ENCODE measurements at places on chromosomes 3 and 15.
A peak's percentile ranks its signal among the peaks of the same experiment; 100 is the strongest.

GRCh38 chr15:72231833-72232478, 966 bp upstream of the PKM start:
- peak; percentile 33 for DNase-seq

DNA sequence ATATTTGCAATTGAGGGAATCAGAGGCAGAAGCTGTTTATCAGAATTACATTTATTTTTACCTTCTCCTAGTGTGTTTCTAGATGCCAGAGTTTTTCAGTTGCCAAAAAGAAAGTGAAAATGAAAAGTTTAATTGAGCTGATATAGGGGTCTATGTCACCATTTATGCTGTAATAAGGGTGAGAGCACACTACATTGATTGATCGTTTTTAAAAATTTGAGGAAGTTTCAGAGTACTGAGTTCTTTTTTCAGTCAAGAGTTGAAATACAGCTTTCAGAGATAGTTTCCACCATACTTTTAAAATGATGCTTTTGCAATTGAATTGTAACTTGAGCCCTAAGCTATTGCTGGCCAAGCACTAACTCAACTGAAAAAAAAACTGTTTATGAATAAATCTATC, 326.9 kb downstream of the UNC13C start:
- no peak for DNase-seq

DNA sequence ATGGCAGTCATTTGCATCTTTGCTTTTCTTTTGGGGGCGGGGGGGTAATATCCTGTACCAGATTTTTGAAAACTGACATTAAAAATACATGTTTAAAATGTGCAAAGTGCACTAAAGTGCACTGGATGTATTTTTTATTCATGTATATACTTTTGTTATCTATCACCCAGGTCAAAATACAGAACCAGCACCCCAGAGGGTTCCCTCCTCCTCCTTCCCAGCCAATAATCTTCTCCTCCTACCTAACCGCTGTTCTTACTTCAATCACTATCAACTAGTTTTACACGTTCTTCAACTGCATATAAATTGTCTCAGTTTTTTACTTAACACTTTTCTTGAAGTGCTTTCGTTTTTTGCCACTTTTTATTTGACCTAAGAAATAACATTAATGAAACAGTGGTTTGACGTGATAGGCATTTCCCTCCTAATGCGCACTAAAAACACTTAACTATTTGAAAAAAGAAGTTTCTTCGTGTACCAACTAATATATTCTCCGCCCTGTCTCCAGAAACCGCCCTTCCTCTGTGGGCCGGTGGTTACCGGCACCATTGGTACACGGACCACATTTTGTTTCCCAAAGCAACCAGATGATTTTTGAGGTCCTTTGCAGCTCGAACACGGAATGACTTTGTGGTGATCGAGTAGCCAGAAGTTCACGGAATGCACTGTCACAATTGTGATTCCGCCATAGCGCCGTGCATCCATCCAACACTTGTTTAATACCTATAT, 836 bp upstream of the AKAP13 start:
- no peak for DNase-seq

DNA sequence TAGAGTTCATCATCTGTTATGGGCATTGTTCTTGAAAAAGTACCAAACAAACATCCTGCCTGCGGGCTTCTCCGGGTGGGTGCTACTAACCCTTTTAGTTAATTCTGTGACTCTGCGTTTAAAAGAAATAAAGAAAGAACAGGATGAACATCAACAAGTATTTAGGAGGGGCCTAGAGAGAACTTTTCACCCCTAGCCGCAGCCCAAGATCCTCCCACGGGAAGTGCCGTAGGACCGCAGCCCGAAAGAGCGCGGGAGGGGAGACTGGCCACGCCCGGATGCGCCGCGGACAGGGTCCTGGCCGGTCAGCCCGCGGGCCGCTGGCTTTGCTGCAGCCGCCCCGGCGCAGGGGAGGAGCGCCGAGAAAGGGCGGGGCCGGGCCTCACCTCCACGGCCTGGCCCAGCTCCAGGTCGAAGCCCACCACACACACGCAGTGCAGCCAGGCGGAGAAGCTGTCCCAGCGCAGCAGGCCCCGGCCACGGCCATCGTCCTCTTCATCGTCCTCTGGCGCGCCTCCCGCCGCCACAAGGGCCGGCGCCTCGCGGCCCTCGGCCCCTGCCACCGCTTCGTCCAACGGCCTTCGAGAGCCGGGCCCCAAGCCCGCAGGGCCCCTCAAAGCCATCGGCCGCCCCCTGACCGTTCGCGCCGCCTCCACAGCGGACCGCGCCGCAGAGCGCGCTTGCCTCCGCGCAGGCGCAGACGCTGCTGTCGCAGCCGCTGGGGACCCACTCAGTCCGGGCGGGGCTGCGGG, at the start of gene DENND6A:
DENND6A (minus strand) TSS at position 682 of the 752 bp plus-strand sequence; CDS start at position 623, 59 bp downstream.
- peak; percentile 90 for DNase-seq

DNA sequence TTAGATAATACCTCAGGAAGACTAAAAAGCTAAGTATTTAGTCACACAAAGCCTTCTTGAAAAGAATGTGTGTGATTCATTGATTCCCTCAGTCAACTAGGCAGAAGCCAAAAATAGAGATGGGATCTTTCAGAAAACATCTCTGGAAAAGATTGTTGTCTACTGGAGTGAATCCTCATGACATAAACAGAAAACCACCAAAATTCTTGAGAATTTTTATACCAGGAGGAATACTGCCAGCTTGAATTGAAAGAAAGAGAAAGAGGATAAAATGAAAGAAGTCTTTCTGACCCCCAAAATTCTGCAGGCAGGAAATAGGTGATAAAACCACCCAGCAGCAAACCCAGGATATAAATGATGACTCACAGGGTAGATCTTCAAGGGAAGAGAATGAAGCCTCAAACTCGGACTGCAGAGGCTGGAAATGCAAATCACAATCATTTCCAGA, 363.1 kb upstream of the PLSCR5 start:
- DNase-seq: no peak

- DNase-seq: peak; percentile 6
These were observed 636 bp downstream of the TBC1D21 start for GRCh38 chr15:73873889-73874511.

- DNase-seq: no peak
These were observed 239.3 kb upstream of the UBE2E1 start for GRCh38 chr3:23566499-23566898.

DNA sequence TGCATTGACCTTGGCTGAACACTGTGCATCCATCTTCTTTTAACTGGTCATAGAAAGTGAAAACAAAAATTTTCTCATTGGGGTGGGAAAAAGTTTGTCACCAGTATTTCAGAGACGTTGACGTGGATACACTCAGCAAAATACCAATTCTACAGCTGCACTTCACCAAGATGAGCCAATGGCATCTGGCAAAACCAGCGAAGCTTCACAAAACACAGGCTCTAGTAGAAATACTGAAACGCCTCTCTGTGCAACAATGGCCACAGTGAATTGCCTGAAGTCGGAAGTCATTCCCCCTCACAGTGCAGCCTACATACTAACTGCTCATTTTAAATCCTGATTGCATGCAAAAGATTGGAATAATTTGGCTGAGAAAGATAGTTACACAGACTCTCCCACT, 17.0 kb downstream of the PCYT1A start:
- DNase-seq: no peak

DNA sequence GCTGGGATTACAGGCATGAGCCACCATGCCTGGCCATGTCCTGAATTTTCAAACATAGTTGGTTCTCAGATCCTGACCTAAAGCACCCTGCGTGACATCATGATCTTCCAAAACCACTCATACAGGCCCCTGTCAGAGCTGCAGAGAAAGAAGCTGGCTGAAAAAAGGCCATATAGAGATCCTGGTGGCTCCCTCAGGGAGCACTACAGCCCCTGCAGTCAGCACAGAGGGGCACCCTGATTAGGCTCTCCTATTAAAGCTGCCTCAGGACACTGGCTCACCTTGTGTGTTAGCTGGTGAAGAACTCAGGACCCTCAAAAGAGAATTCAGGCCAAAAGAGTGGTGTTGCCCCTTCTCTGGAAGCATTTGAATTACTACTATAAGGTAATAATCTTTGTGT, 249.7 kb upstream of the MCTP2 start:
- DNase-seq: no peak

DNA sequence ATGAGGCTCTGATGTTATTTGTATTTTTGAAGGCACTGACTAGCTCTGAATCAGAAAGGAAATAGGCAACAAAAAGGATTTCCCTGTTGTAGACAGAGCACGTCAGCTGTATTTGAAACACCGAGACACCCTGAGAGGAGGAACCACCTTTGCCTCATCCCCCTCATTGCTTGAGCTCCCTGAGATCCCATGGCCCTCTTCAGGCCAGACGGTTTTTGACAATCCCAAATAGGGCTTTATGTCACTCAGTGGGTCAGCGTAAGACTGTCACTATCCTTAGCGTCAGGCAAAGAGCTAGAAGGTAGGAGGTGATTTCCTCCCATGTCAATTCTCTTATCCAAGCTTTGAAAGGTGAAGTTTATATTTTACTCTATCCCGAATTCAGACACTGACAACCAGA, 254.3 kb downstream of the ZNF621 start:
- no peak for DNase-seq

GRCh38 chr3:100830931-100831330, 121.6 kb downstream of the TFG start:
- no peak for DNase-seq

All from stimulated activated CD4-positive, alpha-beta T cell treated with anti-CD3 and anti-CD28 coated beads, Interleukin-12 subunit alpha, Interleukin-12 subunit beta, amount 100 ng/mL, for 48 hours (primary cell).